ENCODE measurements at places on chromosomes 12 and 14. TPM values are rescaled to one million over a fixed set of nuclear protein-coding genes. Genes with fewer than 3 reads are reported as not detected.

The PCED1B gene
- 49.0 TPM for total RNA-seq

The EIF2S3B gene
- 1.4 TPM for total RNA-seq

The ZNF410 gene
- 46.2 TPM for total RNA-seq

The AMDHD1 gene
- 2.3 TPM for total RNA-seq

The KERA gene
- total RNA-seq: not detected

The NFE2 gene
- total RNA-seq: not detected

The SERPINA1 gene
- 0.44 TPM for total RNA-seq

The HSPA2 gene
- 1.5 TPM for total RNA-seq

The LBHD2 gene
- total RNA-seq: not detected

The ACRBP gene
- 13.9 TPM for total RNA-seq

The APOLD1 gene
- 4.3 TPM for total RNA-seq

The LRTM2 gene
- total RNA-seq: not detected

The TMEM117 gene
- 3.7 TPM for total RNA-seq

The KRT2 gene
- total RNA-seq: 0.39 TPM

The PTGER2 gene
- 30.2 TPM for total RNA-seq

The CAPZA3 gene
- not detected for total RNA-seq

The GZMH gene
- total RNA-seq: not detected

The A2ML1 gene
- not detected for total RNA-seq

The ITGB7 gene
- 397 TPM for total RNA-seq

The CD27 gene
- 124 TPM for total RNA-seq

All from CD4-positive, alpha-beta memory T cell (primary cell).